ENCODE measurements at places on chromosomes 7 and 10. TPM values are rescaled to one million over a fixed set of nuclear protein-coding genes. Genes with fewer than 3 reads are reported as not detected.
A peak's percentile ranks its signal among the peaks of the same experiment; 100 is the strongest.

GRCh38 chr10:6039711-6040110 lies 22.5 kb downstream of the IL2RA start:
- no peaks in the 10 kb centered on the region for H3K36me3 ChIP-seq
- DNase-seq = no peak
- no peak overlapping the region for H3K27ac ChIP-seq
- peaks cover 4% of the 10 kb centered on the region for H3K27me3 ChIP-seq

DNA sequence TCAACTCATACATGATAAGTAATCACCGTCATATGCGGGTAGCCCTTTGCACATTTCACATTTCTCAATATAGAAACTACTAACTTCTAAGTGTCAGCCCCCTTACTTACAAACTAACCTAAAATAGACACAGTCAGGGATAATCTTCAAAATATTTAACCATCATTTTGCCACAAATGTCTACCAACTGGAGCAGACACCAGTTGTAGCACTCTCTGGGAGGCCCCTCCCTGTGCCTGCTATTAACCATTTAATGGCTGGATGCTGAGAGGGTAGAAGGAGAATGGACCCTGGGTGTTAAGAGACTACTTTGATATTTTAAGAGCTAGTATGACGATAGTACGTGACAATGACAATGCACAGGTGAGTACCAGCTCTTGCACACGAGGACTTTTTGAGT lies 116.4 kb downstream of the SORBS1 start:
- no peak for DNase-seq
- no peak overlapping the region for H3K4me3 ChIP-seq
- H3K4me1 ChIP-seq = no peaks in the 10 kb centered on the region
- no peak overlapping the region for H3K27ac ChIP-seq

DNA sequence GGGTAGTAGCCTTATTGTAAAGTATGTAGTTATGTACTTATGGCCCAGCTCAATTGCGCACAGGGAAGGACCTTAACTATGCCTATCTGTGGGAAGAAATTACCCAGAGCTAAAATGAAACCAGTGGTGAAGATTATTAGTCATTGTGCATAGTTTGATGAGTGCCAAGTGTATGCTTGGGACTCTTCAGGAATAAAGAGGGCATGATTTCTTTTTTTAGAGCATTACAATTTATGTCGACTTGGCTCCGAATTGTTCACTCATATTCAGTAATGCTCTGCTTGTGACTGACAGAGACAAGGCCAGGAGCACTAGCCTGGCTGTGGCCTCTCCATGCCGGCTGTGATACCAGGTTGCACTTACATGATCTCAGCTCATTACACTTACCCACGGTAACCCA lies 269.5 kb downstream of the TRIL start:
- no peak overlapping the region for H3K27ac ChIP-seq
- DNase-seq = no peak
- H3K36me3 ChIP-seq = no peaks in the 10 kb centered on the region

GRCh38 chr7:36057323-36057722 lies 95.7 kb upstream of the EEPD1 start:
- no peaks in the 10 kb centered on the region for H3K27me3 ChIP-seq
- H3K27ac ChIP-seq = no peak overlapping the region
- H3K4me1 ChIP-seq = no peaks in the 10 kb centered on the region
- H3K36me3 ChIP-seq = no peaks in the 10 kb centered on the region

- H3K27ac ChIP-seq = no peak overlapping the region
- no peaks in the 10 kb centered on the region for H3K27me3 ChIP-seq
- H3K36me3 ChIP-seq = no peaks in the 10 kb centered on the region
- no peak for DNase-seq
Measured at GRCh38 chr10:29412485-29412884, 123.6 kb downstream of the LYZL1 start.

DNA sequence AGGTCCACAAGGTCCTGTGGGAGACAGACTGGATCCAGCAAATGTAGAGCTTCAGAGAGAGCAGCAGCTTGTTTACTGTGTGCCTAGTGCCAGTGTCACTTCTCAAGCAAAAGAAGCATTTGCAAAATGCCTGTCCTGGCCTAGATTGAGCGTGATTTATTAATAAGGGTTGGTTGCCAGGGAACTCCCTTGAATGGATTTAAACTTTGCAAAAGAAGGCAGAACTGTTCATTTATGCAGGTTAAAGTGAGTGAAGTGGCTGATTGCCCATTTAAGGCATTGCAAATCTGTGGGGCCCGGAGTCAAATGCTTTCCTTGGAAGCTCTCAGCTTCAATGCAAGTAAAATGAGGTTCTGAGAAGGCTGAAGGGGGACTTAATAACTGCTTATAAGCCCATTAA lies 71.3 kb downstream of the CDHR3 start:
- H3K4me3 ChIP-seq = no peak overlapping the region
- no peak overlapping the region for H3K27ac ChIP-seq
- peaks cover 3% of the 10 kb centered on the region for H3K4me1 ChIP-seq
- no peak for DNase-seq
- H3K36me3 ChIP-seq = no peaks in the 10 kb centered on the region

DNA sequence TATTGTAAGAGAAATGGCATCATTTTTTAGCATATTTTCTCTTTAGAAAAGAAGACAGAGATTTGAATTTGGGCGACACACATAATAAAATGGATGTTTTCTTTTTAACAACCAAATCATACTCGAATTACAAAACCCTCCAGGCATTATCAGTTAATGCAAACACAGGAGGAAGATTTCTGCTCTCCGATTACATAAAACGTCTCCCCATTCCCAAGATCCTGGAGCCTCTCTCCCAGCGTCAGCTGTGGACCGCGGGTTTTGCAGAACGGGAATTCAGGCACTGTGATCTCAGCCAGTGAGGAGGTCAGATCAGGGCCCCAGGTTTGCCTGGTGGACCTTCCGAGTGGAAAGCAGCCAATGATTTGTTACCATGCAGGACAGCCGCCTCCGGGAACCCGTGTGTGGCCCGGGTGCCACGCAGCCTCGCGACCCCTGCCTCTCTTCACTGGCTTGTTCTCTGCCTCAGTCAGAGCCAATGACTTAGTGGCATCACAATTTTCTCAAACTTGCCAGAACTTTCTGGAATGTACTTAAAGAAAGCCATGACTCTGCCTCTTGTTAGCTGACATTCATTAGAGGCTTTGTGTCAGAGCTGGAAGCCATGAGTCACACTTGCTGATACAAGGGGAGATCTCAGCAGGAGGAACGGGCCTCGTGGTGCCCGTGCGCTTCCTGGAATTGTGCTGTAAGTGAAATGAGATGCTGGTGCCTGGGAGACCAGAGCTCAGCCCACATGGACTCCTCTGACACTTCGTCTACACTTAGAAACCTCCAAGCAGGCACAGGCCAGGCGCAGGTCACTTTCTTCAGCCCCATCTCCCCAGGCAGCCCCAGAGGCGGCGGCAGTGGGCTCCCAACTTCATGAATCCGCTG lies 246.1 kb downstream of the KLF6 start:
- H3K27ac ChIP-seq = no peak overlapping the region
- no peaks in the 10 kb centered on the region for H3K4me1 ChIP-seq
- no peaks in the 10 kb centered on the region for H3K36me3 ChIP-seq
- no peaks in the 10 kb centered on the region for H3K27me3 ChIP-seq
- no peak overlapping the region for H3K4me3 ChIP-seq

- no peak overlapping the region for H3K4me3 ChIP-seq
- H3K36me3 ChIP-seq = no peaks in the 10 kb centered on the region
- no peak overlapping the region for H3K27ac ChIP-seq
- H3K27me3 ChIP-seq = peaks cover 50% of the 10 kb centered on the region
- H3K4me1 ChIP-seq = peaks cover 9% of the 10 kb centered on the region
Measured at GRCh38 chr10:21513405-21513788, 12.1 kb downstream of the SKIDA1 start.

GRCh38 chr10:97534746-97535367 lies 36.1 kb downstream of the UBTD1 start:
- DNase-seq = peak; percentile 24
- H3K36me3 ChIP-seq = no peaks in the 10 kb centered on the region
- H3K27me3 ChIP-seq = no peaks in the 10 kb centered on the region
- no peak overlapping the region for H3K27ac ChIP-seq
- H3K4me1 ChIP-seq = no peaks in the 10 kb centered on the region
- H3K4me3 ChIP-seq = no peak overlapping the region

GRCh38 chr10:58335306-58336005 lies 650 bp downstream of the UBE2D1 start:
- H3K27me3 ChIP-seq = no peaks in the 10 kb centered on the region
- no peak for DNase-seq
- H3K36me3 ChIP-seq = no peaks in the 10 kb centered on the region
- peak overlapping the region; percentile 73 for H3K4me3 ChIP-seq

DNA sequence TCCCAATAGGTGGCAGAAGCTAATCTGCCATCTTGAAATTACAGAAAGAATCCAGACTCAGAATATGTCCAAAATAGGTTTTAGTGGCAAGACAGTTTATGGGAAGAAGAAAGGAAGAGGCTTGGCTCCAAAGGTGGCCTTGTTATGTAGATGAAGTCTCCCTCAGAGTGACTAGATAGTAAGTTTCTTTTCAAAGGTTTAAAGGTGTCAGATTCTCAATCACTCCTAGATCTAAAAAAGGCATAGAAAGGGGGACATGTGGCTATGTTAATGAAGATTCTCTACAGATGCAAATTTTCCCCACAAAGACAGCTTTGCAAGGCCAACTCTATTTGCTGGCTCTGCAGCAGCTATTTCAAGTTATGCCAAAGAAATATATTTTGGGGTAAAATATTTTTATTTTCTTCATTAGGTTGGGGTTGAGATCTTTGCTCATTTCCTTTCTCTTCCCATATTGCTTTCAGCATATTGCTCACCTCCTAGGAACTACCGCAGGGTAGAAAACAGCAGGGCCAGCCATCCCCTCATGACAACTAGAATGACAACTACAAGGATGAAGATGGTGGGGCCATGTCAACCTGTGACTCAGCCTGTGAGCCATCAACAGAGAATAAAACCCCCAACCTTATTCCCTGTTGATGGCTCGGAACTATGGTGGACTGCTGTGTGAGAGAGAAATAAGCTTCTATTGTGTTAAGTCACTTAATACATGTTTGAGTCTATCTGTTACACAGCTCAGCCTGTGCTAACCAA lies 274.0 kb upstream of the GALNT17 start:
- DNase-seq = no peak
- no peaks in the 10 kb centered on the region for H3K27me3 ChIP-seq
- no peak overlapping the region for H3K27ac ChIP-seq
- H3K4me3 ChIP-seq = no peak overlapping the region
- H3K4me1 ChIP-seq = no peaks in the 10 kb centered on the region

GRCh38 chr7:95264363-95264891 lies 59.9 kb downstream of the PON1 start:
- H3K4me1 ChIP-seq = no peaks in the 10 kb centered on the region
- H3K4me3 ChIP-seq = no peak overlapping the region
- H3K36me3 ChIP-seq = no peaks in the 10 kb centered on the region
- no peak for DNase-seq
- no peak overlapping the region for H3K27ac ChIP-seq

GRCh38 chr7:14332155-14332554 lies 342.7 kb upstream of the ETV1 start:
- H3K27ac ChIP-seq = no peak overlapping the region
- H3K36me3 ChIP-seq = no peaks in the 10 kb centered on the region
- DNase-seq = no peak

GRCh38 chr10:6102128-6102527 lies 13.3 kb downstream of the RBM17 start:
- peaks cover 35% of the 10 kb centered on the region for H3K36me3 ChIP-seq
- H3K27me3 ChIP-seq = no peaks in the 10 kb centered on the region
- no peaks in the 10 kb centered on the region for H3K4me1 ChIP-seq
- no peak for DNase-seq

- no peaks in the 10 kb centered on the region for H3K4me1 ChIP-seq
- no peaks in the 10 kb centered on the region for H3K36me3 ChIP-seq
- H3K27me3 ChIP-seq = no peaks in the 10 kb centered on the region
- H3K27ac ChIP-seq = no peak overlapping the region
- no peak overlapping the region for H3K4me3 ChIP-seq
- DNase-seq = no peak
Measured at GRCh38 chr7:147646568-147646967, 944.0 kb upstream of the C7orf33 start.

DNA sequence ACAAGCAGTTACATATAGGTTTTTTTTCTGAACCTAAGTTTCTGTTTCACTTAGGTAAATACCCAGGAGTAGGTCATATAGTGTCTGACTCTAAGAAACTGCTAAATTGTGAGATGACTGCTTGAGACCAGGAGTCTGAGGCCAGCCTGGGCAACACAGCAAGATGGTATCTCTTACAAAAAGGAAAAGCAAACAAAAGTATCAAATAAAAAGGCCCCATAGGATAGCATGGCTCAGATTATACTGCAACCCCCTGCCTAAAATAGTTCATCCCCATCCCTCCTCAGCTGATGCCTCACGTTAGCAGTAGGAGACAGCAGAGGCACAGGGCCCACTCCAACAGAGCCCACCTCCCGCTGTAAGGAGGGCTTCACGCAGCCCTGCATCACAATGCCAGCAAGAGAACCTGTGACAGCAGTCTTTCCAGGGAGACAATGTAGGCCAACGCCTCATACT lies 90.3 kb downstream of the SRPK2 start:
- H3K4me3 ChIP-seq = no peak overlapping the region
- no peak overlapping the region for H3K27ac ChIP-seq
- no peaks in the 10 kb centered on the region for H3K4me1 ChIP-seq
- H3K27me3 ChIP-seq = no peaks in the 10 kb centered on the region
- DNase-seq = no peak

DNA sequence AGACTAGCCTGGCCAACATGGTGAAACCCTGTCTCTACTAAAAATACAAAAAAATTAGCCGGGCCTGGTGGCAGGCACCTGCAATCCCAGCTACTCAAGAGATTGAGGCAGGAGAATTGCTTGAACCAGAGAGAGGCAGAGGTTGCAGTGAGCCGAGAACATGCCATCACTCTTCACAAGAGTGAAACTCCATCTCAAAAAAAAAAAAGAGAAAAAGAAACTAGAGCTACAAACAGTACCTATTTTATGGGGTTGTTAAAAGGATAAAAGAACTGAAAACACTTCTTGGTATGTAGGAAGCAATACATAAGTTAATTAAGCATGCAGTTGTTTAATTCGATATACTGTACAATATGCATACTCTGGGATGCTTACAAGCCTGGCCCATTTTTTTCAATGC lies 216.9 kb downstream of the SORCS1 start:
- no peaks in the 10 kb centered on the region for H3K27me3 ChIP-seq
- H3K4me1 ChIP-seq = no peaks in the 10 kb centered on the region
- no peak for DNase-seq
- H3K27ac ChIP-seq = no peak overlapping the region
- H3K36me3 ChIP-seq = no peaks in the 10 kb centered on the region
- no peak overlapping the region for H3K4me3 ChIP-seq

Gene CISD1
- 47.5 TPM for total RNA-seq

Gene LHFPL3
- 0.14 TPM for total RNA-seq

Gene LIPF
- total RNA-seq = 0.14 TPM

Gene ARHGEF35
- 1.3 TPM for total RNA-seq

Gene IMMP2L
- 11.0 TPM for total RNA-seq

Gene TACC2
- total RNA-seq = 4.6 TPM

Gene AKR1C8
- total RNA-seq = 0.09 TPM

Gene CLDN12
- total RNA-seq = 8.1 TPM

Gene MBL2
- total RNA-seq = 0.05 TPM

Gene TSPAN33
- total RNA-seq = 29.2 TPM

Gene ANXA8L1
- 8.6 TPM for total RNA-seq

Gene GDF2
- not detected for total RNA-seq

Gene ASIC3
- total RNA-seq = 0.14 TPM

Gene TACR2
- total RNA-seq = 0.05 TPM
